ENCODE measurements at places on chromosomes 16 and 17.

GRCh38 chr16:28616636-28617035, 6.8 kb upstream of the SULT1A1 start:
- no peak for ATAC-seq

- no peak for ATAC-seq
Measured at GRCh38 chr17:351449-351738, 1.2 kb downstream of the RPH3AL start.

- ATAC-seq, result no peak
Measured at GRCh38 chr17:48148029-48148770, 40.6 kb downstream of the SNX11 start.

DNA sequence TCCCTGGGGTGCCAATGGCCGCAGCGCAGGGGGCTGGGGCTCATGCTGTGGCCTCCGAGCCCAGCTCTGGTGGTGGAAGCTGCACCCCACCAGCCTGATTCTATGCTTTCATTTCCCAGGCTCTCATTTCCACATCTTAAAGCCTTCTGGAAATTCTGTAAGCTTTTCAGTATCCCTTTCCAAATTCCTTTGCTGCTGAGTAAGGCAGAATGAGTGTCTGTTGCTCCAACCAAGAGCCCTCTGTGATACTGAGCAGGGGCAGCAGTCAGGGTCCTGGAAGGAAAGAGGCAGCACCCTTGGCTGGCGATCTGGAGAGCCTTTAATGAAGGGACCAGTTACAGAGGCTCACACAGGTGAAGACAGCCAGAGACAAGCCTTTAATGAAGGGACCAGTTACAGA, 79.5 kb upstream of the FOXF1 start:
- no peak for ATAC-seq

- ATAC-seq, result no peak
Measured at GRCh38 chr17:58605986-58606385, 85.9 kb downstream of the TEX14 start.

DNA sequence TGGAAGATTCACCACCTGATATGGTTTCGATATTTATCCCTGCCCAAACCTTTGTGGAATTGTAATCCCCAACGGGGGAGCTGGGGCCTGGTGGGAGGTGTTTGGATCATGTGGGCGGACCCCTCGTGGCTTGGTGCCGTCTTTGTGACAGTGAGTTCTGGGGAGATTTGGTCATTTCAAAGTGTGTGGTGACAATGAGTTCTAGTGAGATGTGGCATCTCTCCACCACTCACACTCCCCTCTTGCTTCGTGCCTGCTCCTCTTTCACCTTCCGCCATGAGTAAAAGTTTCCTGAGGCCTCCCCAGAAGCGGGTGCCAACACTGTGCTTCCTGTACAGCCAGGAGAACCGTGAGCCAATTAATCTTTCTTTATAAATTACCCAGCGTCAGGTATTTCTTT, 9.7 kb downstream of the CCDC57 start:
- peak; percentile 19 for ATAC-seq

- no peak for ATAC-seq
Measured at GRCh38 chr17:65139101-65139764, 2.1 kb downstream of the RGS9 start.

GRCh38 chr17:2542456-2542855, 30.8 kb upstream of the METTL16 start:
- ATAC-seq, result no peak

- ATAC-seq, result no peak
Measured at GRCh38 chr17:79667121-79667715, 56.4 kb upstream of the RBFOX3 start.

GRCh38 chr16:69451166-69451565, 26.7 kb downstream of the CYB5B start:
- peak; percentile 73 for ATAC-seq

DNA sequence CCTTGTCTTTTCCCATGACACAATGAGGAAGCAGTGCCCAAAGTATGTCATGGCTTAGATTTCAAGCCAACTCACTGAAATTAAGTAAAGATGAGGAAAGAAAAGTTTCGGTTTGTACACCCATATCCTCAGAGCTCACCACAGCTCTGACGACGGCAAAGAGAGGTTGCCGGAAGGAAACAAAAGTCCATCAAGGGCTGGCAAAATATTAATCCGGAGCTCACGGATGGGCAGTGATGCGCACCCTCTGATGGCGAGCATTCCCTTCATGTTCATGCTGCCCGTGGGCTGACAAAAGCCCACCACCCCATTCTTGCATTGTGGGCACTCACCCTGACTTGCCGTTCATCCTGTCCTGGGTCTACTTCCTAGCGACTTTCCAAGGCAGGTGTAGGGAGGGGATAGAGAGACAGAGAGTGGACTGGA, 103.1 kb downstream of the SOX9 start:
- no peak for ATAC-seq
